Gastrocnemius medialis (tissue), 4 donors: ENCODE measurements at places on chromosomes 2 and 18. TPM values are rescaled to one million over a fixed set of nuclear protein-coding genes. Genes with fewer than 3 reads are reported as not detected.

GRCh38 chr2:71609958-71610357 is 156.6 kb downstream of the DYSF start:
- no peak for DNase-seq

DNA sequence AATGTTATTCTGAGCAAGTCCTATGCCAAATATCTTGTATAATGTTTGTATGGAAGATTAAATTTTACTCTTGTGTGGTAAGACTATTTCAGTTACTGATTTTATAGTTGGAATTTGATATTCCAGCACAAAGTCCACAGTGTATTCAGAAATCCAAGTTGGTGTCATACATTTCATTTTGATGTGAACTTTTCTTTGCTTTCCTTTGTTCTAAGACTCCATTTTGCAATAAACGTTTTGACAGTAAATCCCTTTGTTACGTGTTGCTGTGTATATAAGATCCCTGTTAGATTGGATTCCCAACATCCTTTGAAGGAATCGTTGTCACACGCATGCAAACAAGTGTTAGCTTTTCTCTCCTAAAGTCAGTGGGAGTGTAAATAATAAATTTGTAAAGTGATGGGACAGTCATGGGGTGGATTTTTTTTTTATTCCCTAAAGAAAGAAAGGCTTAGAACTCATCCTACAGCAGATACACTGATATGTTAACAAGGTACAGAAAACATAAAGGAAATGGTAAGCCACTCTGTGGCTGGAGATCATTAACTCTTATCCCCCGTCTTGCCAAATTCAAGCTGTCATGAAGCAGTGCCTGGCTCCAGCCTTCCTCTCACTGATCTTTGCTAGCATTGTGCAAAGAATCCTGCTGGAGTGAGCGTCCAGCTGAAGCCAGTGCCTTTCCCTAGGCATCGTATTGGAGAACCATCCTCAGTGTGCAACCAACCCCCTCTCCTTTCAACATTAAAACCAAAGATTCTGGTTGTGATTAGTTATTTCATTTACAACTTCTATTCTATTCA is 127.6 kb upstream of the CDCA7 start:
- DNase-seq = no peak

Gene LIMS4
- 0.32 TPM for total RNA-seq

- no peak for DNase-seq
Observed at GRCh38 chr2:12352889-12353288, 363.8 kb upstream of the TRIB2 start.

DNA sequence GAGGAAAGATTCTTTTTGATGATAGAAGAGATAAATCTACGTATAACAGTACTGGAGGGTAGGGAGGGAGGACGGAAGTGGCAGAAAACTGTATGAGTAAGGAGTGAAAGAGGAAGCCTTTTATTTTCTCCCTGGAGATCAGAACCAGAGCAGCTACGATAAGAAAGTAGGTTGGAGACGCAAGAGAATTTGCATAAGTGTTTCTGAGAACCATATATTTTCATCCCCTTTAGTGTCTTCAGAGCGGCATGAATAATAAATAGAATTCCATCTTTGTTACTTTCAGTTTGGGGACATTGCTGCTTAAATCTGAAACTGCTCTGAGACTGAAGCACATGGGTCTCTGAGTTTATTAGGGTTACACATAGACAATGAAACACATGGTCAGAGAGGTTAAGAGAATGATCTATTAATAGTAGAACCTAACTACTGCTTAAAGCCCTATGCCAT is 230.2 kb upstream of the TNP1 start:
- DNase-seq = no peak

DNA sequence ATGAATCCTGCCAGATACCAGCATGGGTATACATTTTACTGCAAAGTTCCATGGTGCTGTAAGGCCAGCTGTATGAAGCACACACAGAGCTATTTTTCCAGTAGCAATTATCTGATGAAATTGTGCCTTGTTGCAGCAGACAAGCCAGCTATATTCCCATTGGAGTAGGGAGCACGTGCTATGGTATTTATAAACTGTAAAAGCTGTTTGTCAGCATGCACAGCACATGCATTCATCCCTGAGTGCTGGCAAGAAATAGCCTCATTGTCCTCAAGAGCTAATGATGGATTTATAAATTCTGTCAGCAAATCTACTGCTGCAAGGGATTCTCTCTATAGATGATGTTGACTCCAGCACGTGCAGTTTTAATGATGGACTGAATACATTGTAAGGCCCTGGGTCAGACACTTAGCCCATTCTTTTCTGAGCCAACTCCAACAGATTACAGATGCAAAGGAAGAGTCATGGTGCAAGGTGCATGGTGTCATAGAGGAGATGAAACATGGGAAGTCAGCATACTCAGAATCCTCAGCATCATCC is 61.7 kb downstream of the KCNS3 start:
- DNase-seq = no peak

GRCh38 chr2:95698146-95698545 is 106.3 kb downstream of the TRIM43 start:
- no peak for DNase-seq

- no peak for DNase-seq
Observed at GRCh38 chr2:10985260-10985659, 73.5 kb downstream of the KCNF1 start.

- DNase-seq = no peak
Observed at GRCh38 chr2:76320716-76321115, 610.0 kb upstream of the GCFC2 start.

DNA sequence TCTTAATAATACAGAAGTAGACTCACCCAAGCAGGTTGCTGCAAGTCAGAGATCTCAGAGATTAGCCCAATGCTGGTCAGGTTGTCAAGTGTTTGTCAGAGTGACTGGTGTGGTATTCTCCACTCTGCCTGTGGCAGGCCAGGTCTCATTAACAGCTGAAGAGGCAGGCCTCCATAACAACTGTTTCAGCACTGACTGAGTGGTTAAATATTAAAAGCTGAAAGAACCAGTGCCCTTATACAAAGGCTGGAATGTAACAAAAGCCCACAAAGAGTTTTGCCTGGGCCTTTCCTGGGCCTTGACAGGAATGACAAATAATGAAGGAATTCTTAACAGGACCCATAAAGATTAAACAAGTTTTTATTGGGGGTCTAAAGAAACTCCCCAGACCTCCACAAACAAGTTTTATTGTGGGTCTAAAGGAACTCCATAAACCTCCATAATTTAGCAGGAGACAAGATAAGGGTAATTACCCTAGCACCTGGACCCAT is 26.8 kb downstream of the SULT1C2 start:
- no peak for DNase-seq

Gene GTF2A1L
- not detected for total RNA-seq

Gene POU3F3
- total RNA-seq = not detected

DNA sequence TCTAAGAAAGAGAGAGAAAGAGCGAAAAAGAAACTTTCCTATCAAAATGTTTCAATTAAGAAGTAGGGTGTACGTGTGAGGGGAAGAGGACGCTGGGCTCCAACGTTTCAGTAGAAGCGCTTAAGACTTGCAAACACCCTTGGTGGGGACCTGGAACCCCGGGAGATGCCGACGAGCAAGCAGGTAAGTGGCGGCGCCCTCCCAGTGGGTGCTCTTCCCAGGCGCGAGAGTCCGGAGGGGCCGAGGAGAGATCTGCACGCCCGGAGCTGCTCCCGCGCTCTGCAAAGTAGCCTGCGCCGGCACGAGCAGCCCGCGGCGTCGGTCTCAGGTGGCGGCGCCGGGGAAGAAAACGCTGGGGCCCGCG is 678 bp upstream of the OTX1 start:
- no peak for DNase-seq

GRCh38 chr2:219425238-219426067 is 7.3 kb downstream of the DES start:
- DNase-seq = no peak

- no peak for DNase-seq
Observed at GRCh38 chr18:59372975-59373374, 13.9 kb upstream of the LMAN1 start.
